NCI-H1436 (cell line): ENCODE measurements at places on chromosomes 6 and 20.

GRCh38 chr20:49290608-49291191 is 12.8 kb upstream of the ZNFX1 start:
- DNase-seq, result no peak

DNA sequence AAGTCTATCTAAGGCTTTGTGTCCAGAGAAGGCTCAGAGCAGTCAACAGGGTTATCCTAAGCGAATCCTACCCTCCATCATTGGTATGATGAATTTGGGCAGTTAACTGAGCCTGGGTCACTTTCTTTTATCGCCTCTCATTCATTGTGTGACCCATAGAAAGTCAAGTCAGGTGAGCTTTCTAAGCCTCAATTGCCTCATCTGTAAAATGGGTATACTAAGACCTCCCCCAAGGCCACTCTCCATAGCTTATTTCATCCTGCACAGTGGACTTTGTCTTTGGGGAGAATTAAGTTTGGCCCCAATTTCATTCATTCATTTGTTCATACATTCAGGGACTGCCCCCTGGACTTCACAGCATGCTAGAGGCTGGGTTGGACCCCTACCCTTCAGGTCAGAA is 110.5 kb downstream of the DHX35 start:
- DNase-seq, result no peak

- no peak for DNase-seq
Measured at GRCh38 chr6:125008261-125008703, 46.0 kb downstream of the RNF217 start.

DNA sequence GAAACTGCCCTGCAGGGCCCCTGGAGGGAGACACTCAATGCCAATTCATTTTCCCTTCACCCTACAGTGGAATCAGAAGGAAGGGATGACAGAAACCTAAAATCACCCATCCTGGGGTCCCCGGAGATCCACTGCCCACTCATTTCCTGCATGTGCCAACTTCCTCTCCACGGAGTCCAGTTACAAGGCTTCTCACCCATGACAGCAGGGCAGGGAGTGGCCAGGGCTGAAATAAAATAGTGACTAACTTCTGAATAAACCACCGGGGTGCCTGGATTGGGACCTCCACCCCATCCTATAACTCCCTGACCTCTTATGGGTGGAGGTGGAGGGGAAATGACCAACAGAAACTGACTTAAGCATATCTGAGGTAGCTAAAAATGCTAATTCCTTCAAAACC is 362.3 kb downstream of the MAFB start:
- no peak for DNase-seq

DNA sequence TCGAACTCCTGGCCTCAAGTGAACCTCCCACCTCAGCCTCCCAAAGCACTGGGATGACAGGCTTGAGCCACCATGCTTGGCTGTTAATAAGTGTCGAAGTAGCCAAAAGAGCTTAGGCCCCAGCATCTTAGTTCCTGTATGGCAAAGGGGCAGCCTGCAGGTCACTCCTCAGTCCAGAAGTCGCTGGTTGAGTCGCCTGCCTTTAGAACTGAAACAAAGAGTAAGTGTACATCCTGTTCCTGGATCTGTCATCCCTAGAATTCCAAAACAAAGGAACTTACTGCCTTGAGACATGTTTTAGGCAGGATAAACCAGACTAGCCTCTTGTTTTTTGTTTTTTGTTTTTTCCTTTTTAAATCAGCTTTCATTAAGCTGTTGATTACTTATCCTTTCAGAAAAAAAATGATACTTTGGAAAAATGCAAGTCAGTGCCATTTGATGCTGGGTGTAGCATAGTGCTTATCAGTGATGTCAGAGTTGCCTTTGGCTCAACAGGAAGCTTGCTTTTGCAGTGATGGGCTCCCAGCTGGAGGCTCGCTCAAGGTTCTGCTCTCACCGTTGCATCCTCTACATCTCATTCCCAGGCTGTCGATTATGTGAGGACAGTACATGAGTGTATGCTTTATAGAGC is 9.0 kb downstream of the ACTR5 start:
- no peak for DNase-seq

DNA sequence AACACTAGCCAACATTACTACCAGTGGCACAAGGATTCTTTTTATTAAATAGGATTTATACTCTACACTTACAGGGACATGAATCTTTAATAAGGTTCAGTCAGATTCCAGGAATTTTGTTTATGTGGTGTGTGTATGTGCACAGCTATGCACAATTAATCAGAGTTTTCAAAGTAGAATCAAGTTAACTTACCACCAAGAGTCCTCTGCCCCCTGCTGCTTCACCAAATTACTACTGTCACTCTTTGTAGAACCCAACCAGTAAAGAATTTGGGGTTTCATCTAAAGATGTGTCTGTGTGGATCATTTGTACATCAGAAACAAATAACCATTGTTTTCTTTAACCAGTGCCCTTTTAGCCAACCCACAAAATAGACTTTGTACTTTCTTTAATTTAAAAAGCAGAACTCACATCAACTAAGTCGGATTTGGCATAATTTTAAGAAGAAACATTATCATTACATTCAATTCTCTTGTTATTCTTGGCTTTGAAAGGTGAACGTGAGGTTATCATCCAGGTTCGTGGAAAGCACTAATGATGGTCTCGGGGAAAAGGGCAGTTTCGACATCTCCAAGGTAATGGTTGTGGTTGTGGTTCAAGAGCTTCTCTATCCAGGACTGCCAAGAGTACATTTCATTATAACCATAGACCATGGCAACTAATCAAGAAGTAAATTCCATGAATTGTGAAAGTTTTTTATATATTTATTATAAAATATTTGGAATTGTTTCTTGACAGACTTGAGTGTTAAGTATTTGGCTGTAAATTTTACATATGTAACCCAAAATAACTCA is 514.3 kb upstream of the ID4 start:
- no peak for DNase-seq

DNA sequence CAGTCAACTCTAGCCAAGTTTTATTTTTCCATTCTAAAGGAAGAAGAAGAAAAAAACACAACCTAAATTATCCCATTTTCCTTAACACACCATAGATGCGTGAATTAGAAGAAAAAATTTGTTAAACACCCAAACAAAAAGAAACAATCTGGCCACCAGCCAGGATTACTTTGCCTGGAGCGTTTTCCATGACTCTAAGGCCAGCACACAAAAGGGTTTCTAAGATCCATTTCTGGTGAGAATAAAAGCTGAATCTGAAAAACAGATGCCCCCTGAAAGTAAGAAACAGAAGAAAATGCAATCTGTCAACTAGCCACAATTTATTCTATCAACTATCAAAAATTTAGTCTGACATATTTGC is 267.2 kb upstream of the SULF2 start:
- DNase-seq, result no peak

GRCh38 chr6:168968228-168968627 is 285.4 kb downstream of the THBS2 start:
- DNase-seq, result no peak

GRCh38 chr6:22133357-22133756 is 163.5 kb downstream of the PRL start:
- DNase-seq, result no peak

DNA sequence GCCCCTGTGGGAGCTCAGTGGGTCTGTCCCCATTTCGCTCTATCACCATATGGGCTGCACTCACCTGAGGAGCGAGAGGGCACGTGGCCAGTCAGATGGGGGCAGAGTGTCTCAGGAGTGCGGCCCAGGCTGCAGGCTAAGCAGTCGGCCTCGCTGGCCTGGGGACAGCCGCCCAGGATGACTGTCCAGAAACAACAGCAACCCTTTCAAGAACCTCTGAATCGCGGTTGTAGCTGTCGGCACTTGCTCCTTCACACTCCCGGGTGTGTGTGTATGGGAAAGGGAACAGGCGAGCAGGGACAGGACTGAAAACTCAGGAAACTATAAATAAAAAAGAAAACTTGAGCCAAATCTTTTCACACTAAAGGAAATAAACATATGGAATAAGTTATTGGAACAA is 63.1 kb downstream of the TFAP2A start:
- DNase-seq, result no peak

DNA sequence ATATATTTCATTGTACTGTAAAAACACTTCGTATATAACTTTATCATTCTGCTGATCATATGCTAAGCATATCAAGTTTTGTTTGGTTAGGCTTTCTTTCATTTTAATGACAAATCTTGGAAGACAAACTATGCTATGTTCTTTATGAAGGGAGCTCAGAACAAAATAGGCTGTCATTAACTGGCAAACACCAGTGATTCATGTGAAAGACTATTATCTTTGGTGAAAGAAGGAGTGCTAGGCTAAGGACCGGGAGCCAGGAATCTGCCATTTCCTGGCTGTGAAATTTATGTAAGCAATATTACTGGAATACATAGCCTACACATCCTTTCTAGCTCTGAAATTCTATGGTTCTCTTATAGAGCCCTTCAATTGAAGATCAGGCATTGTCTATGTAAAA is 136.2 kb upstream of the CCN2 start:
- no peak for DNase-seq

GRCh38 chr20:61422636-61423425 is 170.8 kb downstream of the CDH4 start:
- DNase-seq, result no peak

GRCh38 chr6:36285187-36285671 is 15.4 kb downstream of the PNPLA1 start:
- DNase-seq, result no peak

DNA sequence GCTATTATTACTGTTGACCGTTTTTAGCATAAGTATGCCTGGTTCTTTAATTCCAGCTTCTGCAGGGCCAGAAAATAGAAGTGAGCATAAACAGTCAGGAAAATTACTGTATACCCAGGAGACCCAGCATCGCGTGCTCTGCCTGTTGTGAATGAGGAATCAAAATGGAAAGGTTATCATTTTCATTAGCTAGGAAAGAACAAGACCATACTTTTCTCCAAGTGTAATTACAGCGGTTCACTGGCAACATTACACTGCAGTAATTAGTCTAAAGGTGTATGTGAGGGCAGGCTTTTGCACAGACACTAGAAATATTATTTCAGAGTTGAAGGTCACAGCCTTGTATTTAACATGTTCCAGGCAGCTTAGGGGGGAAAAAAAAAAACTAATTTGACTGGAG is 403.8 kb upstream of the SOX4 start:
- DNase-seq, result peak; percentile 80

DNA sequence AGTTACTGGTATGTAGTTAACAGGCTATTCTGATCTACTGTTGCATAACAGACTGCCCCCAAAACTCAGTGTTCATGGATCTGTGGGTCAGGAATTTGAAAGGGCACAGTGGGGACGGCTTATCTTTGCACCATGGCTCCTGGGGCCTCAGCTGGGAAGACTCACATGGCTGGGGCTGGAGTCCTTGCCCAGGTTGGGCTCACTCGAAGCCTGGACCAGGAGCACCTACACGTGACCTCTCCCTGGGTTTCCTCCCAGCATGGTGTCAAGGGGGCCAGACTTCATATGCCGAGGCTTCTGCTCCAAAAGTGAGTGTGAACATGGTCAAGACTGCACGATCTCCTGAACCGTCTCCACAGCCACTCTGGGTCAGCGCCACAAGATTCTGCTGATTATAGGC is 11.7 kb downstream of the SYNDIG1 start:
- no peak for DNase-seq

- DNase-seq, result no peak
Measured at GRCh38 chr20:49981218-49982071, 1.3 kb upstream of the SNAI1 start.

DNA sequence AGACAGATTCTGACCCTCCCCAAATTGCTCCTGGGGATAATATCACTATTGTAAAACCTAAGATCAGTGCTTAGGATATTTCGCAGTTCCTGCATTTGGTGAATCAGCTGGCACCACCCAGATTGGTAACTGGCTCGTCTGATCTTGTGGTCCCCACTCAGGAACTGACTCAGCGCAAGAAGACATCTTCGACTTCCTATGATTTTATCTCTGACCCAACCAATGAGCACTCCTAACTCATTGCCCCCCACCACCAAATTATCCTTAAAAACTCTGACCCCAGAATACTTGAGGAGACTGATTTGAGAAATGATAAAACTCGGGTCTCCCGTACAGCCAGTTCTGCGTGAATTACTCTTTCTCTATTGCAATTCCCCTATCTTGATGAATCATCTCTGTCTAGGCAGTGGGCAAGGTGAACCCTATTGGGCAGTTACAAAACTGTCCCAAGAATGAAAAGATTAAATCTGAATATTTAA is 55.7 kb upstream of the PRND start:
- DNase-seq, result no peak

DNA sequence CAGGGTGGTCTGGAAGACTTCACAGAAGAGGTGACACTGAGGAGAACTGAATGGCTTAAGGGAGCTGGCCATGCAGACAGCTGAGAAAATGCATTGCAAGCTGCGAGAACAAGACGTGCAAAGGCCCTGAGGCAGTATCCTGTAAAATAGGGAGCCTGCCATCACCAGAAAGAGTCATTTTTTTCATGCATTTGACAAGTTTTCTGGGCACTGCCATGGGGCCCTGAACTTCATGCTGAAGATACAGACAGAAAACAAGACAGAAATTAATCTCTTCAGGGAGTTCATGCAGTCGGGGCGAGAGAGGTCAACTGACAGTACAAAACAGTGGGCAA is 28.9 kb upstream of the NFATC2 start:
- no peak for DNase-seq

GRCh38 chr20:57751411-57751810 is 41.6 kb upstream of the PMEPA1 start:
- no peak for DNase-seq

DNA sequence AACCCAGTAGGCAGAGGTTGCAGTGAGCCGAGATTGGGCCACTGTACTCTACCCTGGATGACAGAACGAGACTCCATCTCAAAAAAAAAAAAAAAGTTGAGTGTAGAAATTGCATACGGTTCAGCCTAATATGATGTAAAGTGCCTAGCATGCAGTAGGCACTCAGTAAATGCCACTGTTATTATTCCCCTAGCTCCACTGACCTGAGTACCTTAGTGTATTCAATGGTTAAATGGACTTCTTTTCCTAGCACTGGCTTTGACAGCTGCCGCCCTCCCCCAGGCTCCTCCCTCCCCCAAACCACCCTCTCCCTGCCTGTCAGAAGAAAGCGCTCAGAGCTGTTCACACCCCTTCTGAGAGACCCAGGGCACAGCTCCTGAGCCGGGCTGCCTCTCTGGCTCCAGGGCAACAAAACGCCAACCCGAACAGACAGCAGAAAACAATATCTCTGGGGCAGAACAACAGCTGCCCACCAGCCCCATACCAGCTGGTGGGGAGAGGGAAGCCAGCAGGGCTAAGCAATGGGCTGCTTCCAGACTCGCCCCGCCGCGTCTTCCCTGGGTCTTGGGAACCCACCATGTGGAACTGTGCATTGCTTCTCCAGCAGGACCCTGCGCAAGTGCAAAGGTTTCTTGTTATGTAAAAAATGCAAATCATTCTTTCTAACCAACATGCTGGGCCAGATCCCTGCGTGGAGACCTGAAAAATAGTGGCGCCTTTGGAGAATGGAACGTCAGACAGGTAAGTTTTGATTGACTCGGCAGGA is 4.5 kb downstream of the CPNE5 start:
- no peak for DNase-seq

DNA sequence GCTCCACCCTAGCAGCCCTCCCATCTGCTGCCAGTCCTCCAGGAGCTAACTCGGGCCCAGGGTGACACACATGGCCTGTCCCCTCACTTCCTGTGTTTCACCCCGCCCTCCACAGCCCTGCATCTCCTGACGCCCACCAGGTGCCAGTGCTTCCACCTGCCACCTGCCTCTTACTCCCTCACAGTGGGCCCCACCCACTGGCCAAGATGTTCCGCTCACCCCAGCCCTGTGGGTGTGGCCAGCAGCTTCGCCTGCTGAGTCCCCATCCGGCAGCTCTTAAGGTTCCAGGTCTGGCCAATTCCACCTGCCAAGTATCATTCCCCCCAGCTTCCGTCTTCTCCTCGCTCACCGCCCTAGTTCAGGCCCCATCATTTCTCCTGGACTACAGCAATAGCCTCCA is 184.1 kb downstream of the MBOAT1 start:
- DNase-seq, result peak; percentile 82

- no peak for DNase-seq
Measured at GRCh38 chr6:161141173-161141572, 132.7 kb downstream of the AGPAT4 start.
